ENCODE measurements at places on chromosomes 6 and 20.

DNA sequence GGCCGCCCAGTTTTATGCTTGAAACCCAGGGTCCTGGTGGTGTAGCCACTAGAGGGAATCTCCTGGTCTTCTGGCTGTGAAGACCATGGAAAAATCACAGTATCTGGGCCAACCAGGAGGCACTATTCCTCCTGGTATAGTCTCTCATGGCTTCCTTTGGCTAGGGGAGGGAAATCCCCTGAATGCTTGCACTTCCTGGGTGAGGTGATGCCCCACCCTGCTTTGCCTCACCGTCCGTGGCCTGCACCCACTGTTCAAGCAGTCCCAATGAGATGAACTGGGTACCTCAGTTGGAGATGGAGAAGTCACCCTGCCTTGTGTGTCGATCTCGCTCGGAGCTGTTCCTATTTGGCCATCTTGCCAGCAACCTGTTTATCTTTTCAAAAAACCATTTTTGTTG is 10.1 kb upstream of the ZNF337 start:
- no peak for DNase-seq

GRCh38 chr6:89734526-89734925 is 85.1 kb downstream of the MDN1 start:
- DNase-seq: peak; percentile 4

- DNase-seq: peak; percentile 46
These were observed 874.2 kb downstream of the TFAP2A start for GRCh38 chr6:9540534-9541126.

DNA sequence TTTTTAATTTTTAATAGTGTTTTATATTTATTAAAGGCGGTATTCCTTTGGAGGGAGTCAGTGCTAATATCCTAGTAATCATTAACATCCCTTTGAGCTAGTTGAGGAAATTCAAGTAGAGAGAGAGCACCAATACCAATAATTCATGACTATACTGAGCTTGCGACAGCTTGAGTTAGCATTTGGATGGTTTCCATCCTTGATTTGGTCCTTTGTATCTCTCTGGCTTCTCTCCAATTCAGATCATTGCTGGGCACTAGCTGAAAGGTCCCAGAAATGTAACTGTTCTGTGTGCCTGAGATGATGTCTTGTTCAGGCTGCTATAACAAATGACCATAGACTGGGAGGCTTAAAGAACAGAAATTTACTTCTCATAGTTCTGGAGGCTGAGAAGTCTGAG is 77.0 kb downstream of the RNF144B start:
- no peak for DNase-seq

- DNase-seq: no peak
These were observed 289.5 kb upstream of the SGK1 start for GRCh38 chr6:134607411-134607810.

GRCh38 chr20:57432862-57433491 is 41.8 kb downstream of the RBM38 start:
- no peak for DNase-seq

GRCh38 chr6:108574457-108575141 is 13.9 kb downstream of the FOXO3 start:
- DNase-seq: no peak

GRCh38 chr6:100346828-100347227 is 117.9 kb downstream of the SIM1 start:
- DNase-seq: no peak

GRCh38 chr20:54856202-54856601 is 380.8 kb downstream of the DOK5 start:
- DNase-seq: no peak

DNA sequence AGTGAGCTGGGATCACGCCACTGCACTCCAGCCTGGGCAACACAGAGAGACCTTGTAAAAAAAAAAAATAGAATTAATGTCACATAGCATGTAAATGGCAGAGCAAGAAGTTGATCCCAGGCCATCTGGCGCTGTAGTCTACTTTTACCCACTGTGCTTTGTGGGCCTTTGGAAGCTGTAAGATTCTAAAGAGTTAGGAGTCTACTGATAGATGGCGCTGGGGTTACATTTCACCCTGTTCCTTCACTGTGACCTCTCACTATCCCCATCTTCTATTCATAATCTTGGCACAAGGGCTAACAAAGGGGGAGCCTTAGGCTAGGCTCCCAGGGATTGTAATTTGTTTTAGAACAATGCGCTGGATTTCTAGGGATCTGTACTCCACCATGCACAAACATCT is 24.4 kb downstream of the SIRPD start:
- no peak for DNase-seq

- peak; percentile 51 for DNase-seq
These were observed at the start of gene LAMA4 for GRCh38 chr6:112253841-112254816. Gene LAMA4, minus strand, starts transcription at chr6:112254567. Its CDS starts 417 bp downstream, at chr6:112254150.

DNA sequence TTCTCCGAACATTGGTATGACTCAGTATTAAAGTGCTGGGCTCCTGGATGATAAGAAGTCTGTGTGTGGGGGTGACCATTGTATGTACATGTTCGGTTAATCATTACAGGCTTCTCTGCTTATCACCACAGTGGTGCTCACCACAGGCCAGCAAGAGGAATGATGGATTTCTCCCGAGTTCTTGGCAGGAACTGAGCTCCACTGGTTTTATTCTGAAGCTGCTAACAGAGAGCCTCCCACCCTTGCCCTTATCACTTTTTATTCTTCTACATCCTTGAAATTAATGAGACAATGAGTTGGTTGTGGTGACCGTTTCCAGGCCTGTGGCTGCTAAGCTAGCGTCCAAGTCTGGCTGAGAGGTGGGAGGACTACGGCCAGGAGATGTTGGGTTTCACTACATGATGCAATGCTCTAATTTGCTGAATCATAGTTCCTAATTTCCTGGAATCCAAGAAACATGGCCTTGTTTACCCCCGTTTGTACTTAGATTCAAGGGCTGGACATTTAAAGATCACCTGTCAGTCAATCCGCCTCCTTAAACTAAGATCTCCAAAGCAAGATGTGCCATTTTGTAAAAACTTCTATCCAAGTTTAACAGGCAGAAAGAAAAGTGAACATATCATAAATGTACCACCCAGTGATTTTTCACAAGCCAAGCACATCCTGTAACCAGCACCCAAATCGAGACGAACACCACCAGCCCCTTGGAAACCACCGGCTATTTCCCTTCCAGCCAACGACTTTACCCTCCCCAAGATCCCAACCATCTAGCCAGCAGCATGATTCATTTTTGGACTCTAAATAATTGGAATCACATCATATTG is 172.5 kb downstream of the FOXA2 start:
- DNase-seq: no peak

GRCh38 chr6:147821295-147821897 is 312.9 kb downstream of the SAMD5 start:
- no peak for DNase-seq

- DNase-seq: no peak
These were observed 282.2 kb upstream of the PRND start for GRCh38 chr20:4439461-4439860.

DNA sequence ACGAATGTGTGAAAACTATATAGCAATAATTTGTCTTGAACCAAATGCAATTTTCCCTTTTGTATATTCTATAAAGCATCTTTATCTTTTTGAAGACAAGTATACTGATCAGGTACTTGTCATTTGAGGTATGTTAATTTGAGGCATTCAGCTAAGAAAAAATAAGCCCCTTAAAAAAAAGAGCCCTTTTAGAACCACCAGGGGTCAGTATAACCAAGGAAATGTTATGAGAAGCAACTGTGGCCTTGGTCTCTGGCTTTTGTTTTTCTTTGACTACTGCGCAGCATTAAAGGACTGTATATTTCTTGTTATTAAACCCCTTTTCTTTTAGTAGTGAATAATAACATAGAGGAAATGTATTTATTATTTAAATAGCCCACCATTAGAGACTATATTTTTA is 43.1 kb downstream of the CD109 start:
- DNase-seq: peak; percentile 60

- DNase-seq: peak; percentile 72
These were observed 55.0 kb upstream of the KCNK16 start for GRCh38 chr6:39377539-39377950.

- no peak for DNase-seq
These were observed 35.7 kb upstream of the MLN start for GRCh38 chr6:33839399-33840047.
